ENCODE measurements at places on chromosomes 6 and 20.

GRCh38 chr20:11411765-11412164 lies 505.9 kb upstream of the BTBD3 start:
- DNase-seq = no peak

DNA sequence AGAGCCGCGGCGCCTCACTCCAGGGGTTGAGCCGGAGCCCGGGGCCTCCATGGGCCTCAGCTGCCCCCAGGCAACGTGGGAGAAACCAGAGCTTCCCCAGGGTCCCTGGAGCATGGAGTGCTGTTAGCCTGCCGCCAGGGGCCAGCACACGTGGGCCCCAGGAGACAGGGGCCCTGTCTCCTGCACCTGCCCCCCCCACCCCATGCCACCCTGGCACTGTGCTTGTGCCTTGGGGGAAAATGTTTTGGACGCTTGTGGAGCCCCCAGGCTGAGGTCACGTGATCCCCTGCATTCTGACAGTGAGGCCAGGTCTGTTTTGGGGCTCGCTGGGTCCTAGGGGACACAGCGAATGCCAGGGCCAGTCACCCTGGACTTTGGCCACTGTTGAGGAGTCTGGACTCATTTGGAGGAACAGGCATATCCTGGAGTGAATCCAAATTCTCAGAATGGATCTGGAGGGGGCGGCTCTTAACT lies 30.2 kb upstream of the MPC1 start:
- DNase-seq = no peak

GRCh38 chr6:89680150-89680549 lies 41.6 kb upstream of the LYRM2 start:
- DNase-seq = no peak

DNA sequence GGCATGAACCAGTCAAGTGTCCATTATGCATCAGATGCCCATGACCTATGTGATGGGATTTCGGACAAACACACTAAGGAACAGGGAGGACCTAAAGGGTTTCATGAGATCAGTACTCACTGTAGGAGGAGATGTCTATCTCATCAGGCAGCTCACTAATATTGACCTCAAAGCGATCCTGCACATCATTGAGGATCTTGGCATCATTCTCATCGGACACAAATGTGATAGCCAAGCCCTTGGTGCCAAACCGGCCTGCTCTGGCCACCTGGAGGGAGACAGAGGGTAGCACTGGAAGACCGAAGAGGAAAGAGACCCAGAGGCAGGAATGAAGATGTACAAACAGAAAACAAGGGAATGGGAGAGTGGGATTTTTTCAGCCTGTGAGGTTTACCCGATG lies 1.9 kb downstream of the MCCD1 start:
- DNase-seq = no peak

DNA sequence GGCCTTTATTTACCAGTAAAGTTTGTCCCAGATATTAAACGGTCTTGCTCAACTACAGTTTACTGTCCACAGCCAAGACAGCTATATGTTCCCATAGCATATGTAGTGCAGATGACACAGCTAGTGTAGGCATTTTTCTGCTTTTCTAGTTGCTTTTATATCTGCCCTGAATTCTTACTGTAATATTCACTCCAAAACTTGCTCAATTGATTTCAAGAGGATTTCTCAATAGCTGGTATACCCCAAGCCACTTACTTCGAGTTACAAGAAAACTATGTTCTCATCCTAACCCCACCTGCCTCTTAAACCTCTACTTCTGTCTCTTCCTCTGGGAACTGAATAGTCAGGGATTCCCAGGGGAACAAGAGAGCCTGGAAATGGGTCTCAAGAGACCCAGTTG lies 18.9 kb upstream of the ROS1 start:
- no peak for DNase-seq

DNA sequence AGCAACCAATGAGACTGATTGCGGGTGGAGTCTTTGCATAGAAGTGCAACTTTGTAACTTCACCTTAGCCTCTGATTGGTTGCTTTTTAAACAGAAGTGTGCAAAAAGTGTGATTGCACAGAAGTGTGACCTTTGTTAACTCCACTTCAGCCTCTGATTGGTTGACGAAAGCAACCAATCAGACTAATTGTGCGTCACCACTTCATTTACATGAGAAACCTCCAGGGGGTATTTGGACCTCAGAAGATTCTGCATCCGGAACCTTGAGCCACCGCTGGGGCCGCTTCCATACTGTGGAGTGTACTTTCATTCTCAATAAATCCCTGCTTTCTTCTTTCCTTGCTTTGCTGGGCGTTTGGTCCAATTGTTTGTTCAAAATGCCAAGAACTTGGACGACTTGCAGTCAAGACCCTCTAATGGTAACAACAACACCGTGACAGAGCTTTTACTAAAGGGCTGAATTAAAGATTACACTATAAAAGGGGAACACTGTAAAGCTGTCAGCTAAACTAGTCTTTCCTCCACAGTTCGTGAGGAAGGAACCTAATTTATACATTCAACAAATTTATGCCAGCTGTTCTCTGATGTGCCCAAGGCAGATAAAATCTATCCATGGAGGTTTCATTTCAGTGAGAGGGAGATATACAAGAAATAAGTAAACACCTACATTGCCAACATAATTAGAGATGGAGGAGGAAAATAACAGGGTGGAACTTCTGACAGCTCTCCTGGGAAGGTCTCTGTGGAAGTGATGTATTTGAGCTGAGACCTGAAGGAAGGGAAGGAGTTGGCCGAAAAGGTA lies 1.4 kb upstream of the HECA start:
- no peak for DNase-seq

- DNase-seq = no peak
These were observed 4.5 kb downstream of the TOMM6 start for GRCh38 chr6:41791984-41792383.

- no peak for DNase-seq
These were observed 91.0 kb upstream of the SNX9 start for GRCh38 chr6:157732007-157732406.
